ENCODE measurements at places on chromosomes 16 and 17. TPM values are rescaled to one million over a fixed set of nuclear protein-coding genes. Genes with fewer than 3 reads are reported as not detected.

GRCh38 chr16:75104836-75105235, 11.7 kb downstream of the LDHD start:
- no peak for DNase-seq

GRCh38 chr17:37643869-37644268, 623 bp upstream of the DDX52 start:
- DNase-seq = no peak

GRCh38 chr17:68853439-68853838, 101.8 kb downstream of the ABCA8 start:
- DNase-seq = no peak

DNA sequence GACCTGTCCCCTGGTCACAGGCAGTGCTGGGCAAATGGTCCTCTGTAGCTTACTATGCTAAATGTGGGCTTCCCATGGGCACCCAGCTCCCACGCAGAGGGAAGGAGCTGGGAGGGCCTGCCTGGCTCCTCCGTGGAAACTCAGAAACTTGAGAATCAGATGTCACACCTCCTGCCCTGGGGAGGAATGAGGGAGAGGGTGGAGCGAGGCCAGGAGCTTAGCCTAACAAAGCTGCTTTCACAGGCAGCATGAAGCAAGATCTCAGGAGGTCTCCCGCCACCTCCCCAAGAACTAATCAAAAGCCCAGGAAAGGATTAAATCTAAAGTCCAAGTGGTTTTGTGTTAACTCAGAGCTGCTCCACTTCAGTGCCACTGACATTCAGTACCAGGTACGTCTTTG, 33.6 kb upstream of the XYLT2 start:
- no peak for DNase-seq

DNA sequence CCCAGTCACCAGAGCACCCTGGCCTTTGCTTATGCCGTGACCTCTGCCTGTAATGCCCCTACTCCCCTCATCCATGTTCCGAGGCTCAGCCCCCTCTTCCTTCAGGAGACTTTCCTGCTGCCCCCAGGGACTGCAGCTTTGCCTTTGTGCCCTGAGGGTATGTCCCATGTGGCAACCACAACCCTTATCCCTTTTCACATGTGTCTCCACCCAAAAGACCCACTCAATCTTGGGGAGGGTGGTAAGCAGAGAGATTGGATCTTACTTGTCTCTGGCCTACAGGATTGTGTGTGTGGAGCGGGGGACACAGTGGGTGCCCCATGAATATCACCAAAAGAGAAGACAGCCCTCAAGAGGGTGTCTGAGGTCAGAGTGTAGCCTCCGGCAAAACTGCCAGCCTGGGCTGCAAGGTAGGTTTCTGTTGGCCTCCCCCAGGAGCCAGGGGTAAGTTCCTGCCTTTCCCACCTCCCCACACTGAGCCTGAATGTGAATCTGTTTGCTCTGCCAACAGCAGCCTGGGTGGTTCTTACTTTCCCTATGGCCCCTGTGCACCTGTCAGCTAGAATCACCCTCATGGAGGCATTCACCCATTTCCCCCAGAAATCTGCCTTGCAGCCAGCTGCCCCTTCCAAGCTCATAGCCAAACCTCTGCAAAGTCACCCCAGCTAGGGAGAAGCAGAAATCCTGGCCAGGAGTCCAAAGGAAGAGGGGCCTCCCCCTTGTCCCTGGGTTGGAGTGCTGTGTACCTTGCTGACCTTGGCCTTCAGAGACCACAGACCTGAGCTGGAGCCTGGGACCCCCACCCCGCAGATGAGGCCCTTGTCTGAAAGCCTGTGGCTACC, 11.5 kb upstream of the C17orf113 start:
- DNase-seq = no peak

DNA sequence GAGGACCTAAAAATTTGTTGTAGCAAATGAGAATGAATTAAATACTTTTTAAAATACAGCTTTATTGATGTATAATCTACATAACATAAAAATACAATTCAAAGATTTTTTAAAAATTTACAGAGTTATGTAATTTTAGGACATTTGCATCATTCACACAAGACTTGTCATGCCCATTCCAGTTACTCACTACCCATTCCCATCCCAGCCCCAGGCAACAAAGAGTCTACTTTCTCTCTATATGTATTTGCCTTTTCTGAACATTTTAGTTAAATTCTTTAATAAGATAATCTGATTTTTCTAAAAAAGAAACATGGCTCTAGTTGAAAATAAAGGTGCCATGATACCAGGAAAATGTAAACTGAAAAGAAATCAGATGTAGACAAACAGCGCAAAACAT, 354.2 kb downstream of the PMP22 start:
- no peak for DNase-seq

DNA sequence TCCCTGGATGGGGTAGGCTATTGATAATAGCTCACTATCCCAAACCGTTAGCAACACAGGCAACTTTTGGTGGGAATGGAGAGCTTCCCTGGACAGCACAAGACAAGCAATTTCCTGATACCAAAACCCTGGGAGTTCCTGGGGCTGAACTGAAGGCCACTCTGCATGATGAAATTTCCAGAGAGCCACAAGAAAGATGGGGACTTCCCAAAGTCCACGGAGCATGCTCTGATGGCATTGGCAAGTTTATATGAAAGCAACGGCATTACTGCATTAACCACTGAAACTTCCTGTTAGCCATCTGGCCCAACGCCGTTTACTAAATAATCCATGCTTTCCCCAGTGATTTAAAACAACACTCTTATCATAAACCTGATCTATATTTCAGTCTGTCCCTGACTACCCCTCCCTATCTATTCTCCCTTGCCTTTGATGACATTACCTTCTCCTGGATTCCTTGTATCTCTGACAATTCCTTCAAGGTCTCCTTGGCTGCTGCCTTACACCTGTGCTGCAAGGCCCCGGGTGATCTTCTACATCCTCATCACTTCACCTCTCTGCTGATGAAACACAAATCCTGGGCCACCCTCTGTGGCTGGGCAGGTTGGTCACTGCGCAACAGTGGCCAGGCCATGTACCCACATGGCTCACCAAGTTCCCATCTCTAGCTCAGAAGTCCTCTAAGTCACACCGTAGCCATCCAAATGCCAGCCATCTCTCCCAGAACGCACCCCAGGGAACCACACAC, 108.5 kb upstream of the RCVRN start:
- DNase-seq = no peak

PIRT gene
- polyA plus RNA-seq = not detected

DNA sequence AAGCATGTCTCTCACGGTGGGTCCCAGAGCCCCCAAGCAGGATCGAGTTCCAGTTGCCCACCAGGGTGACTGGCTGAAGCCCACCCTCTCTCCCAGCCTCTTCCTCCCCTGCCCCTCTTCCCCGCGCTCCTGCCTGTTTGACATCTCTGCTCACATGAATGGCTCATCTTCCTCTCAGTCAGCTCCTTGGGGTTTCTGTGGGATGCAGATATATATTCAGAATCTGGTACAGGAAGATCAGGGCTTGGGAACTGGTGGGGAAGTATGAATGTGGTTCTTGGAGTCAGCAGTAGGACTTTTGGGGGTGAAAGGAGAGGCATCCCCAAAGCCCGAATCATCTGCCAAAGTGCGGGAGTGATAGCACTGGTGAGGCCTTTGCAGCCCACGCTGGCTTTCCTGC, 158.9 kb upstream of the CIBAR2 start:
- DNase-seq = no peak

DNA sequence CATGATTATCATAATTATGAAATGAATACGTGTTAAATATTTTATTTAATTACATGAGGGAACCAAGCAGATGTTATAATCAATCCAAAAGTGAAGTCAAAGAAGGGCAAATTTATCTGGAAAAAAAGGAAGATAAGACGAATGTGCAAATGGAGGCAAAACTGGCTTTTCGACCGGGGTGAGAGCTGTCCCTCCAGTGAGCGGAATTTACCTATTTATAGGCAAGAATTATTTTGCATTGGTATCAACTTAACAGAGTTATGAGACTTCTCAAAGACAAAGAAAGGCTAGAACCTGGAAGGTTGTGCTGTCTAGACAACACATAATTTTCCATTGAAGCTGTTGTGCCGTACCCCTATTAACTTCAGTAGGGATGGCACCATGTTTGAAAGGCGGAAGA, 1.4 kb upstream of the GGA2 start:
- no peak for DNase-seq

OR1A1 gene
- not detected for polyA plus RNA-seq

LCAT gene
- polyA plus RNA-seq = 12.7 TPM

GRCh38 chr16:7313170-7313569, 19.5 kb upstream of the RBFOX1 start:
- DNase-seq = no peak

DNA sequence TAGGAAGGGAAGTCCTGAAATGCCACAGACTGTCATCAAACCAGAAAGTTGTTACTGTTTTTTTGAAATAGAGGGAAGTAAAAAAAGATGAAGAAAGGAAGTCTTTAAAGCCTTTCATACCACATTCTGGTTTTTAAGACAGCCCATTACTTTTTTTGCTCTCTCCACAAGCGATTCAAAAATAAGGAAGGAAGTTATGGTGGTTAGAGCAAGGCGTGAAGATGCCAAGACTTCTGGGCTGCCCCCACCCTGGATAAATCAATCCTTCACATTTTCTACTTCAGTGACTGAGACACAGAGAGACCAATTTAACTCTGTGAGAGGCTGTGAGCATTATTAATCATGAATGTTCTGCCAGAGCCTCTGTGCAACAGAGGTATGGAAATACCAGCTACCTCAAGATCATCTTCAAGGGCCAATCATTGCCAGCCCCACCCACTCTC, 82.3 kb upstream of the BCAR1 start:
- DNase-seq = no peak

Measured in right renal cortex interstitium (tissue), 3 donors.